Kasumi-1 (cell line): ENCODE measurements at places on chromosomes 13 and 19.

DNA sequence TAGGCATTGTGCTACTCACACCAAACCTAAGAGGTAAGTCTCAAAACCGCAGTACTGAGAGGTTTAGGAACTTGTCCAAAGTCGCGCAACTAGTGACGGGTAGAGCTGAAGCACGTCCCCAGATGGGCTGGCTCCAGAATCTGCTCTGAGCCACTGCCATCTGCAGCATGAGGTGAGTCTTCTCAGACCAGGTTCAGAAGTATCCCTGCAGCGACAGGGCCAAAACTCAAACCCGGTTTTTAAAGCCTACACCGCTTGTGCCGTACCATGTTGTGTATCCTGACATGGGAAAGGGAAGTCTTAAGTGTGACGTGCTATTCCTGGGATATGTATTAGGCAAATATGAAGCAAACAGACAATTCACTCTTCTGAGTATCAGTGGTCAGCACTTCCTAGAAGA lies 45.1 kb downstream of the ATP7B start:
- DNase-seq: no peak

DNA sequence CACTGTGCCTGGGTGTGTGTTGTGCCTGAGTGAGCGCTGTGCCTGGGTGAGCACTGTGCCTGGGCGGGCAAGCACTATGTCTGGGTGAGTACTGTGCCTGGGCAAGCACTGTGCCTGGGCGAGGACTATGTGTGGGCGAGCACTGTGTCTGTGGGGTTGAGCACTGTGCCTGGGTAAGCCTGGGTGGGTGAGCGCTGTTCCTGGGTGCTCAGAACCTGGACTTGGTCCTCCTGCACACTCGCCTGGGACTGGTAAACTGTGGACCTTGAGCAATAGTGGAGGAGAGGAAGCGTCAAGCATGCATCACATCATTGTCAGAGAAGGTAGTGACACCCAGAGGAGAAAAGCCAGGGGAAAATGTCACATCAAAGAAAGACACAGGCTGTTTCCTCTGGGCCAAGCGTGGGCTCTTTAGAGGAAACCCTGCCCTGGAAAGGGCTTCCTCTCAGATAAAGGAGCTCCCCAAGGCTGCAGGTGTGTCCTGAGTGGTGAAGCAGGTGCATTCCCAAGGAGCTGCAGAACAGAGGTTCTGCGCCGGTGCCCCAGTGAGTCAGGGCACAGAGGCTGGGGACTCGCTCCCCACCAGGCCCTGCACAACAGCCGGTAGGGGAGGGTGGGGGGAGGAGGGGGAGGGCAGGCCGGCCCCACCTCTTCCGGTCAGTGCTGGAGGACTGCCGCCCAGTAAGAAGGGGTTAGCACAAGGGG lies 141.2 kb downstream of the TEX29 start:
- no peak for DNase-seq

GRCh38 chr19:5478241-5478924 lies 23.2 kb downstream of the ZNRF4 start:
- no peak for DNase-seq

DNA sequence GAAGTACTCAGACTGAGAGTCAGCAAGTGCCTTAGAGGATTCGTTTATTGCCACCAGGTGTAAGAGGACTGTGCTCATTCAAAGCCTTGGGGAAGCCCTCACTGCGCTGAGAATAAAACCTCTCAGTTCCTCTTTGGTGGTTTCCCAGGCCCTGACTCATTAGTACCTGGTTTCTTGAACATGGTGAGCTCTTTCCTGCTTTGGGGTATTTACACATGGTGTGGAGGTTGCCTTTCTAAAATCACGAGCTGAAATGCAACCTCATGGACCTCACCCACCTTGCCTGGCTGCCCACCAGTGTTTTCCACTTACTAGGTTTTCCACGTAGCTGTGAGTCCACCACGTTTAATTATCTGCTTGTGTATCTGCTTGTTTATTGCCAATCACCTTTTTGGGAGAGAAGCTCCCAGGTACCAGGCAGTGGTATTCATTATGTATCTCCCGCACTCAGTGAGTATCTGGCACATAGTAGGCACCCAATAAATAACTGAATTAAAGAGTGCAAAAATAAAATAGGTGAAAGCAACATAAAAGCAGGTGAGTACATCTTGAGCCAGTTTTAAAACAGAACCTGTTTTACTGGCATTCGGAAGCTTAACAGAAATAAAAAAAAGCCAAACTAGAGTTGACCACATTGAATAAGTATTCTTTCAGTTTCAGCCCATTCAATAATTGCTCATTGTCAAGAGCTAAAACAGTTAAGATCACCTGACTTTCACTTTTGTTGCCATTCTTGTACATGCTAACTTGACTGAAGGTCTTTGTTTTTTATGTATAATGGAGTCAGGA lies 533.0 kb downstream of the MYO16 start:
- peak; percentile 72 for DNase-seq

DNA sequence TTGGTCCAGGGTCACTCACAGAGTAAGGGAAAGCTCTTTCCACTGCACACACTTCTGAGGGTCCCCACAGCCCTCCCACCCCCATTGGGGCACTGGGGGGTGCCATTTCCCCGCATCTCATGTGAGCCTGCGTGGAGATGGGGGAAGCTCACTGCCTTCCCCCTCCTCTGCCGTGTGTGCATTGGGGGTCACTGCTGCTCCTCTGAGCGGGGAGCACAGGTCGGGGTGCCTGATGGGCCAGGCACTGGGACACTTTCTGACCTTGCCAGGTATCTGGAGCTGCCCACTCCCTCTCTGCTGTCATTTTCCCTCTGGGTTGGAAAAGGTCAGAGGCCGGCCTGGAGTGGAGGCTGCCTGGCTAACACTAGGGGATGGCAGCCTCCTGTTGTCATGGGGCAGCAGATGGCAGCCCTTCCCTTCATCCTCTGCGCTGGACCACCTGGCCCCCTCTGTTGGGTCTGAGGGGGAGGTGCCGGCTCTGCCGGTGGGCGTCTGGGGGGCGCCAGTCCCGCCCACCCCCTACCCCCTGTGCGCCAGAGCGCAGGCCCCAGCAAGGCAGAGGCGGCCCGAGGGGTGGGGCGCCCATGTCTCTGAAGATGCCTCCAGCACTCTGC lies 9.1 kb downstream of the SSBP4 start:
- DNase-seq: no peak

- no peak for DNase-seq
Observed at GRCh38 chr19:21848706-21849105, 12.7 kb upstream of the ZNF43 start.
